ENCODE measurements at places on chromosomes 4 and X.

GRCh38 chr4:115090483-115091075 is 22.8 kb downstream of the NDST4 start:
- no peak overlapping the region for H3K27ac ChIP-seq
- no peaks in the 10 kb centered on the region for H3K4me1 ChIP-seq
- no peak for DNase-seq
- no peaks in the 10 kb centered on the region for H3K36me3 ChIP-seq

- no peaks in the 10 kb centered on the region for H3K4me1 ChIP-seq
- H3K27me3 ChIP-seq = no peaks in the 10 kb centered on the region
- H3K36me3 ChIP-seq = no peaks in the 10 kb centered on the region
- H3K27ac ChIP-seq = no peak overlapping the region
- DNase-seq = no peak
- H3K4me3 ChIP-seq = no peak overlapping the region
Observed at GRCh38 chrX:140343226-140343868, 161.5 kb downstream of the SOX3 start.

DNA sequence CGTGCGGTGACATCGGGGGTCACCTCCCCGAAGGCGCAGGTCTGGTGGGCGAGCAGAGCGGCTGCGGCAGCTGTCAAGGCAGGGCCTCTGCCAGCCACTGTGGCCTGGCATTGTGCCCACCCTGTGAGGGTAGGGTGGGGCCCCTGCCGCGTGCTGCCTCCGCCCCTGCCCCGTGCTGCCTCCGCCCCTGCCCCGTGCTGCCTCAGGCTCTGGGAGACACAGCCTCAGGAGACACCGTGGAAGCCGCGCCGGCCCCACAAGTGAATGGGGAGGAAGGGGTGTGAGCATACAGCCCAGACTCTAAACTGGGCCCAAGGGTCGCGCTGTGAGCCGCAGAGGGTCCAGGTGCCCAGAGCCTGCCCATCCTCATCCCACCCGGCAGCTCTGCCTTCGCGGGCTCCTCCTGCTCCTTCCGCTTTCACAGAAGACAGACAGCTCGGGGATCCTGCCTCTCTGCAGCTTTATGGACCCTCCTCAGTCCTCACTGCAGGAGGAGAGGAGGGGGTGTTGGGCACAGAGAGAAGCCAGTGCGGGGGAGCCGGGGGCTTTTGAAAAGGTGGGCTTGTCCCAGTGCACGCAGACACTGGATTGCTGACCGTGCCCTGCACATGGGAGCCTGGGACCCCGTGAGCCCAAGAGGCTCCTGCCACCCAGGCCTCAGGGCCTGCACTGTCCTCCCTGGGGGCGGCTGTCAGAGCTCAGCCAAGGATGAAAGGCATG is 27.4 kb downstream of the PCGF3 start:
- H3K36me3 ChIP-seq = peaks cover 9% of the 10 kb centered on the region
- H3K27ac ChIP-seq = no peak overlapping the region
- DNase-seq = no peak
- H3K27me3 ChIP-seq = no peaks in the 10 kb centered on the region

GRCh38 chrX:12970691-12971202 is 4.2 kb upstream of the TMSB4X start:
- peak; percentile 77 for DNase-seq
- peaks cover 37% of the 10 kb centered on the region for H3K4me1 ChIP-seq
- no peaks in the 10 kb centered on the region for H3K27me3 ChIP-seq
- peaks cover 16% of the 10 kb centered on the region for H3K36me3 ChIP-seq
- peak overlapping the region; percentile 85 for H3K4me3 ChIP-seq

GRCh38 chr4:99587803-99588202 is 13.2 kb downstream of the MTTP start:
- no peak for DNase-seq
- H3K27me3 ChIP-seq = peaks cover 3% of the 10 kb centered on the region
- no peaks in the 10 kb centered on the region for H3K4me1 ChIP-seq
- no peak overlapping the region for H3K27ac ChIP-seq
- no peak overlapping the region for H3K4me3 ChIP-seq
- H3K36me3 ChIP-seq = no peaks in the 10 kb centered on the region

GRCh38 chr4:127642169-127642568 is 9.4 kb downstream of the INTU start:
- DNase-seq = no peak
- no peak overlapping the region for H3K27ac ChIP-seq
- no peaks in the 10 kb centered on the region for H3K4me1 ChIP-seq
- H3K4me3 ChIP-seq = no peak overlapping the region

DNA sequence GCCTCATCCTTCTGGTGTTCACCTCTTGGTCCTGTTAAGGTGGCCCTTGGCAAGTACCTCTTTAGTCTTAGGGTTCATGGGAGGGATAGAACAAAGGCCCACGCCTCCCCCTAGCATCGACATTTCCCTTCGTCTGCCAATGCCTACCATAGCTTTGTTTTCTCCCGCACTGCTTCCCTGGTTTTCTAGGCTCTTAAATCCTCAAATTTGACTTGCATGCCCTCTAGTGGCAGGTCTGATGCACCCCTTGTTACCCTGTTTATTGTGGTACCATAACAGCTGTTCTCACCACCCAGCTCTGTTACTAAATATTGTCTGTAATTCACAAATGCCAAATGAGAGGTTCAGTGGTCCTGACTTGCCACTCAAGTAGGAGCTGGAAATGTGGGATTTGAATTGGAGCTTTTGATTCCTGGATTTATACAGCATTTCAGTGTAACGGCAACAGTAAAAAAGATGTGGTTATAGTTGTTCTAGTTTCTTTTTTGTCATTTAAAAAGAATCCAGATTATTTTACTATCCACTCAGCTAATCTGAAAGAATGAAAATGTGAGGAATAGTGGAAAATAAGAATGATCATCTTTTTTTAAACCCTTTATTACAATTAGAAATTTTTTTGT is 100.1 kb downstream of the REPS2 start:
- H3K4me3 ChIP-seq = no peak overlapping the region
- no peak overlapping the region for H3K27ac ChIP-seq
- DNase-seq = peak; percentile 67
- H3K27me3 ChIP-seq = no peaks in the 10 kb centered on the region

- no peaks in the 10 kb centered on the region for H3K4me1 ChIP-seq
- no peak overlapping the region for H3K4me3 ChIP-seq
- H3K27ac ChIP-seq = no peak overlapping the region
- H3K36me3 ChIP-seq = no peaks in the 10 kb centered on the region
- DNase-seq = no peak
Observed at GRCh38 chr4:35739308-35739707, 505.0 kb downstream of the ARAP2 start.

All from activated naive CD4-positive, alpha-beta T cell treated with anti-CD3 and anti-CD28 coated beads for 36 hours (primary cell).